ENCODE measurements at places on chromosomes 5 and 9.

GRCh38 chr5:43563321-43563720 lies 6.4 kb upstream of the PAIP1 start:
- DNase-seq, result no peak

GRCh38 chr5:125005266-125005665 lies 258.8 kb upstream of the ZNF608 start:
- no peak for DNase-seq

GRCh38 chr9:112038017-112038408 lies 137.1 kb downstream of the SUSD1 start:
- DNase-seq, result no peak

DNA sequence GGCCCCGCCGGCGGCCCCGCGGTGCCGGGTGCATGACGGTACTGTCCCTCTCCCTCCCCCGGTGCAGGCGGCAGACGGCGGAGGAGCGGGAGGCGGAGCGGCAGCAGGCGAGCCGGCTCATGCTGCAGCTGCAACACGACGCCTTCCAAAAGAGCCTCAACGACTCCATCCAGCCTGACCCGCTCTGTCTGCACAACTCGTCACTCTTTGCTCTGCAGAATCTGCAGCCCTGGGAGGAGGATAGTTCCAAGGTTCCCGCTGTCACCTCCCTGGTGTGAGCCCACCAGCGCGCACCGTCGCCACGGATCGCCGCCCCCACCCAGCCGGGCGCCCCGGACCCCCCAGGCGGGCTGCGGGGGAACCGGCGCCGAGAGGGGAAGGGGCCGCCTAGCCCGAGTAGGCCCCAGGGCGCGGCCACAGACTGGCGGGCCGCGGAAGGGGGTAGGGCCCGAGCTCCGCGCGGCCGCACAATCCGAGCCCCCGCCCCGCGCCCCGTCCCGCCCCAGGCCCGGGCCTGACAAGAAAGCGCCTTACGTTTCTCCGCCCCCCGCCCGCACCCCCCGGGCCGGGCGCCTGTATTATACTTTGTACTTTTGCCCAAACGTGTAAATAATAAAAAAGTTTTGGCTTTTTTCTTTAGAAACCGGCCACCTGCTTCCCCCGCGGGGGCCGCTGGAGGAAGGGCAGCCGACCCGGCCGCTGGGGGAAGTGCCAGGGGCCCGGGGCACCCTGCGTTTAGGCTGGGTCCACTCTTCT lies 2.5 kb downstream of the TLX3 start:
- no peak for DNase-seq

GRCh38 chr9:122127396-122127798 lies 32.2 kb downstream of the NDUFA8 start:
- DNase-seq, result no peak

All from stimulated activated CD4-positive, alpha-beta T cell treated with anti-CD3 and anti-CD28 coated beads, Interleukin-2, amount 100 ng/mL, for 48 hours (primary cell).